Activated gamma-delta T cell treated with Interleukin-2 at 50 U/mL for 16 hours (primary cell): ENCODE measurements at places on chromosomes 4 and X.

DNA sequence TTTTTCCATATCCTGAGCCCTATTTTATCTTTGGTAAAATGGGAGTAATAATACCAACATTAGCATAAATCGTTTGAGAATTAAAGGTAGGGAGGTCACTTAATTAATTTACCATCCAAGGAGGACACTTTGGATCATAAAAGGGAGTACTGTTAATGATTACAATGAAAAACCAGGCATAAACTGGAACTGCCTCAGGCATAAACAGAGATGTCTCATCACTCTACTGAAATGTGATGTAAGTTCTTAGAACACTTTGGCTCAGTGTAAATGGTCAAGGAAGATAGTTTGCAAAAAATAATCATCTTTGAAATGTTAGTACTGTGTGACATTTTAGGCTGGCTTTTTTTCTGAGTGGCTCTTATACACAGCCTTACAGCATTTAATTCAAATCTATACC, 268.7 kb downstream of the SLC39A8 start:
- DNase-seq: no peak

DNA sequence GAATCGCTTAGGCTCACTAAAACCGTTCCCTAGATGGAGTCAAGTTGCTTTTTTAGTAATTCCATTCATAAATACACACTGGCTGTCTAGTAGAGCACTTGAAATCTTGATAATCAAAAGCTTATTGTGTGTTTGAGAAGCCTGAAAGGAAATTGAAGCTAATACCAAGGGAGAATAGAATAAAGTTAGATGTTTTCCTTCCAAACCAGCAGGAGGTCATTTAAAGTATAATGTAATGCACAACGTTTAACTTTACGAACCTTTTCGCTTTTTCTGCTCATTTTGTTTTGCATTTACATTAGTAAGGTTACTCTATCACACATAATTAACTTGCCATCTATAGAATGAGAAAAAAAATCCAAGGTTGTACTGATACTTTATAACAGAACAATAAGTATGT, 440.9 kb downstream of the NKX6-1 start:
- DNase-seq: no peak

- no peak for DNase-seq
Observed at GRCh38 chr4:5843573-5844530, 49.0 kb downstream of the CRMP1 start.

DNA sequence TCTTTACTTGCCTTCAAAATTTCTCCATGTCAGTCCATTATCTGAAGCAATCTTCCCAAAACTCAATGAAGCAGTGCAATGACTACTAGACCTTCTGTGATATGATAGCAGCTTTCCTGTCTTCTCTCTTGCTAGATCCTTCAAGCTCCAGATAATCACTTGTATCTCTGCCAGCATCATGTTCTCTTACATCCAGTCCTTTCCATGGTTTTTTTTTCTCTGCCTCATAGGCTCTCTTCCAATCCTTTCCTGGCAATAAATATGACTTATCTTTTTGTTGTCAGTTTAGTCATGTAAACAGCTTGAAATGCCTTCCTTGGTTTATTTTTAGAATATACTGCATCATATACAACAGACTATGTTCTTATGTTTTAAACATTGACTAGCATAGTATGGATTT, 193.5 kb downstream of the CFAP299 start:
- no peak for DNase-seq

GRCh38 chr4:137312257-137312656, 220.0 kb downstream of the PCDH18 start:
- no peak for DNase-seq

DNA sequence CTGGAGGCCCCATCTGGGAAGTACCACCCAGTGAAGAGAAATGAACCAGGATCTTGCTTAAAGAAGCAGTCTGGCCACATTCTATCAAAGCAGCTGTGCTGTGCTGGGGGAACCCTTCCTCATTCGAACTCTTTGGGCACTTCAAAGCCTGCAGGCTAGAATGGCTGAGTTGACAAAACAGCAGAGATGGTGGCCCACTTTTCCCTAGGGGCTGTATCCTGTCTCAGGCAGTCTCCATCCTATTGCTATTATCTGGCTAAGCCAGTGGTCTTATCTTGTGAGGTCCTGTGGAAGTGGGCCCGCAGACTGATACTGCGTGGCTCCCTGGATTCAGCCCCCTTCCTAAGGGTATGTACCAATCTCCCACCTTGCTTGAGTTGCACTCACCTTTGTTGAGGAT, 114.3 kb downstream of the VSIG4 start:
- DNase-seq: no peak

GRCh38 chrX:110420771-110421499, 62.3 kb downstream of the RTL9 start:
- no peak for DNase-seq

DNA sequence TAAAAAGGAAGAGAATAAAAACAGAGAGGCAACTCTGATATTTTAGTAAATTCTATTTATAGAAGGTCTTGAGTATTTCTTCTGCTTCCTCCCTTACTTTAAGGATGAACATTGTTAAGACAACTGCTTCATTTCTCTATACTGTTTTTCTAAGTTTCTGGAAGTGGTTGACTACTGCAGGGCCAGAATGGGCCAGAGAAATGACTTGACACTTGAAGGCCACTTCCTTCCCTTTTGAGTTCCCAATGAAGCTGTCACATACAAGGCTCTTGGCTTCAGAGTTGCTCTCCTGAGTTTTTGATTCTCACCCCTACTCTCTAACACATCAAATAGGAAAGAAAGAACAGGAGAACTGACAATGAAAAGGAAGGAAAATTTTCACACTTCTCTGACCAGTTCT, 37.6 kb downstream of the PKD2 start:
- no peak for DNase-seq

DNA sequence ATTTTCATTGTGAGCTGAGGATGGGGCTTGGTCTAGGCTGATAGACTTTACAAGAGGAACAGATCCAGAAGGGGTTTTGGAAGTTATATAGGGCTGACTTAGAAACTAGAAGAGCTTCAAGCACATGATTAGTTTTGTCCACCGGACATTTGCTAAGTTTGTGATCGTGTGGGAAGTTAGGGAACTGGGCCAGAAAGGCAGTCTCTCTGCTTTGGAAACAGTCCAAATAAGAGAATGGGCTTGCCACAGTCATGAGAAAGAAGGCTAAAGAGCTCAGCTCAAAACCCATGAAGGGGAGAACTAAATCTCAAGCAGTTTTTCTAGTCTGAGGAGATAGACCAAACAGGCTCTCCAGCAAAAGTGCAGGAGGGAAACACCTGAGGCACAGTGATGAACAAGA, 67.8 kb downstream of the ZNF674 start:
- DNase-seq: no peak

DNA sequence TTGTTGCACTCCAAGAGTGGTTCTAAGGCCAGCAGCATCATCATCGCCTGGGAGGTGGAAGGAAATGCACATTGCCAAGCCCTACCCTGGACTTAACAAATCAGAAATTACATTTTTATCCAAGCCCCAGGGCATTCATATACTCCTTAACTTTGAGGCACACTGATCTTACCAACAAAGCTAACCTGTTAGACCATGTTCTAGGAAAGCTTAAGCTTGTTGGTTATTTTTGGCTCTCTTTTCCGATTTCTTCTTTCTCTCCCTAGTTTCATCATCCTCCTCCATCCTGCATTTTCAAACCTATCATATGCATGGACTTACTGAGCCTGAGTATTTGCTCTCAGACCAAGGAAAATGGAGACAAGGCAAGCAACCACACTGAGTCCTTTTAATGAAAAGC, 133.4 kb downstream of the OPHN1 start:
- DNase-seq: no peak

GRCh38 chr4:67659065-67659464, 41.9 kb downstream of the UBA6 start:
- no peak for DNase-seq

DNA sequence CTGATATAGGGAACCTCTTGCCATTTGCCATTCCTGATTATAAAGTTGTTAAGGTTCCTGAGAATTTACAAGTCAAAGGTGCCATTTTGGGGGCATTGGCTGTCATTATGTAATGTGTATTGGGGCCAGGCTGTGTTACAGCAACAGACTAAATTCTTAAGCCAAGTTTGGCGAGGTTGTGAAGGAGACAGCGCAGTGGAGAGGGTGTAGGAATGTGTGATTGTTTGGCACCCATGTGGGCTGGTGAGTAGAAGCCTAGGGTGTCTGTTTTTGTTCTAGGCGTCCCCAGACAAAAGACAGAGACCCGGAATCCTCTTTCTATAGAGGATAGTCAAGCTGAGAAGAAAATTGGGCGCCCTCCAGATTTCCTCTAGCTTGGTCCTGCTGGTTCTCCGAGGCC, 2535.3 kb downstream of the PCDH7 start:
- DNase-seq: no peak

DNA sequence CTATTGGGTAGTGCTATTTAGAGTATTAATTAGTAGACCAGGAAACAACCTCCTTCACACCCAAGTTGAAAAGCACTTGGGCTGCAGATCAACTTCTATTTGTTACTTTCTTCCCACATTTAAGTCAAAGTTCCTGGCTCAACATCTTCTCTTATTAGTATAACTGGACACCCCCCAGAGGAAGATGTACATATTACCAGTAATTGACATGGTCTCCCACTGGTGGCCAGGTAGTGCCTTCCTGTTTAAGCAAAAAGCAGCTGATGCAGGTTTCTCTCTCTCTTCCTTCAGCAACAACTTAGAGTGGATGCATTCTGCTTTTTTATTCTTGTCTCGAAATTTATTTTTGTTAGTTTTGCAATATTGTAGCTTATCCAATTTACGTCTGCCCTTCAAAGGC, 438.1 kb downstream of the GBA3 start:
- no peak for DNase-seq

- peak; percentile 58 for DNase-seq
Observed at GRCh38 chr4:76067652-76068286, 6.7 kb upstream of the ART3 start.

GRCh38 chrX:28946846-28947245, 359.6 kb downstream of the IL1RAPL1 start:
- no peak for DNase-seq

GRCh38 chr4:38242822-38243387, 282.7 kb downstream of the PTTG2 start:
- DNase-seq: no peak

GRCh38 chr4:72875545-72875944, 194.0 kb downstream of the COX18 start:
- no peak for DNase-seq

- DNase-seq: no peak
Observed at GRCh38 chr4:24564488-24564887, 19.9 kb downstream of the DHX15 start.

DNA sequence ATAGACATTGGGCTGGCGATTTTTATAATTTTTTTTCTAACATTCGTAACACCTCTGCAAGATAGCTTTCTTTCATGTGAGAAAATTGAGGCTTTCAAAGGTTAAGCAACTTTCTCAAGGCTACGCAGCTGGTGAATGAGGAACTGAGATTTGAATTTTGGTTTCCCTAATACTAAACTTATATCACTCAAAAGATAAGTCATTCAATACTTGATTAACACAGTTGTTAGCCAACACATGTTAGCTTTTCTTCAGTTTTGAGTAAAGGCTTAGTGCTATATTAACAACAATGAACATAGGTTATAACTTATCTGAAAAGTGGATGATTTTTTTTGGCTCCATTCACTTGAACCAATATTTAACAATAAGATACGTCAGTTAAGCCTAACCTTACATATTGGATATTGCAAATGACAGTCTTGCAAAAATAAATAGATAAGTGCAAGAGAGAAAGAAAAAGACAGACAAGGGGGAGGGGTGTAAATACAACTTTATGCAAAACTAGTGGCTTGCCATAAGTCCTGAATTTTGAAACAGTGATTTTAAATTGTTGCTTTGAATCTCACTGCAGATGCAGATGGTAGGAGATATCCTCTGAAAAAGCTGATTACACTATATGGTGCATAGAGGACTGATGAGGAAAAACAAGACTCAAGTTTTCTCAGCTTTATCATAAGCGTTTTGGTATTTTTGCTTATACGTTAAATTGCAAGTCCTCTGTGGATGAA, 11.1 kb upstream of the GPM6A start:
- DNase-seq: no peak

DNA sequence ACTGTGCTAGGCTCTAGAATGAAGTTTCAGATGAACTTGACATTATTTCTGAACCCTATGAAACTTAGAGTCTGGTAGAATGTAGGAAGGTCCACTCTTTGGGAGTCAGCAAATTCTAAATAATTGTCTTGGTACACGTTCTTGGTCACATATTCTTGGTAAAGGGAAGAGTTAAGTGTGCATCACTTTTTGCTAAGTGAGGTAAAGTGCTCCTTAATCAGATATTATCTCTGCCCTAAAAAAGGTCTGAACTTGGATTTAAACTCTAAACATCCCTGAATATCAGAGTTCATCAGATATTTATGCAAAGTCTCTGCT, 7.2 kb downstream of the OCIAD2 start:
- no peak for DNase-seq

DNA sequence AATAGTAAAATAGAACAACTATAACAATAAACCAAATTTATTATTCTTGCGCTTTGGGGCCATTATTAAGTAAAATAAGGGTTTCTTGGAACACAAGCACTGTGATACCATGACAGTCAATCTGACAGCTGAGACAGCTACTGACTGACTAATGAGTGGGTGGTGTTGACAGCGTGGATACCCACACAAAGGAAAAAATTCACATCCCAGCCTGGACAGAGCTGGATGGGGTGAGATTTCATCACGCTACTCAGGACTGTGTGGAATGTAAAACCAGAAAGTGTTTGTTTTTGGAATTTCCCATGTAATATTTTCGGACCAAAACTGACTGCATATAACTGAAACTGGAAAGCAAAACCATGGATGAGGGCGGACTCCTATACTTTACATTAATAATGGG, 48.8 kb downstream of the IGFBP7 start:
- no peak for DNase-seq

- DNase-seq: no peak
Observed at GRCh38 chr4:164997324-164997723, 19.9 kb upstream of the TRIM61 start.

- no peak for DNase-seq
Observed at GRCh38 chr4:88308587-88308986, 24.2 kb upstream of the PPM1K start.

DNA sequence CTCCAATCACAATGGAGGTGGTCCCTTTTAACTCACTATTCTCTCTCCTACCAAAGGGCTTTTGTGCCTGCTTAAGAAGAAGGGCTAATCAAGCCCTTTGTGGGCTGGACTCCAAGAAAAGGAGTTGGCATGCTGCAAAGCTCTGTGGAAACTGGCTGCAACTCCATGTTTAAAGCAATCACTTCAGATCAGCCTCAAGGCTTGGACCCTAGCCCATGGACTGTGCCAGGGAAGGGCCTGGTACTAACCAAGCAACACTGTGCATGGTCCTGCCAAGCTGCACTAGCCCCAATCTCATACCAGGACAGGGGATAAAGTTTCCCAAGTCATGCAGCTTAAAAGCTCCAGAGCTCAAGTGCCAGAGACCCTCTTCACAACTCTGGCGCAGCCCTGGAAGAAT, 86.7 kb downstream of the ATP8A1 start:
- no peak for DNase-seq

DNA sequence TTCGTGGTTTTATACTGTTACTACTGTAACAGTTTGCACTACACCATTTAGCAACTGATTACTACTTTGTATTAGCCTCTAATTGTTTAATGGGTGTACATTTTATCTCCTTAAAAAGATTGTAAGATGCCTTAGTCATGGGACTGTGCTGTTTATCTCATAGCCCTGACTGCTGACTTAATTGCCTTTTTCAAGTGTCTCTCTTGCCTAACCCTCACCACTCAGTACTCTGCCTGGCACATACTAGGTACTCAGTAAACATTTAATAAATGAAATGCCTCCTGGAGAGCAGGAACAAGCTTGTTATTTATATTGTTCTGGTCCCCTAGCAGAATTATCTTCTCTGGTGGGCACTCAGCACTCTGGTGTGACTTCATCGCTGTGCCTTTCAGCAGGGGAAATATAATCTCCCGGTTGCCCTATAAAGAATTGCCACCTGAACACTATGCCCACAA, 1.7 kb upstream of the STIM2 start:
- no peak for DNase-seq
